ENCODE measurements at places on chromosomes 2 and 18.

- no peak for DNase-seq
These were observed 66.0 kb upstream of the ASAP2 start for GRCh38 chr2:9140645-9141044.

DNA sequence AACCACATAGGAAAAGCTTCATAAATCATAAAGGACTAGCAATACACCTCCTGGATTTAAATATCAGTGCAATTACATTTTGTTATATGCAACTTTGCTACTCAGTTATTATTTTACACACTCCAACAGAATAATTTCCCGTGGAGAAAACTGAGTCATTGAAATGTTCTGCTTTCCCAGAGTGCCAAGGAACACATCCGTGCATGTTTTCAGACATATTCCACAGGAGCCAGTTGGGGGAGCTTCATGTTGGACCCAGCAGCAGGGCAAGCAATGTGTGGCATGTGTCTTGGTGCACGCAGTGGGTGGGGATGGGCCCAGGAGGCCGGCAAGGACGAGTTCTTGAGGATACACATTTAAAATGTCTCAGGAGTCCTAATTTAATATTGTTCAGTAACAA is 14.4 kb upstream of the SMIM21 start:
- DNase-seq: no peak

DNA sequence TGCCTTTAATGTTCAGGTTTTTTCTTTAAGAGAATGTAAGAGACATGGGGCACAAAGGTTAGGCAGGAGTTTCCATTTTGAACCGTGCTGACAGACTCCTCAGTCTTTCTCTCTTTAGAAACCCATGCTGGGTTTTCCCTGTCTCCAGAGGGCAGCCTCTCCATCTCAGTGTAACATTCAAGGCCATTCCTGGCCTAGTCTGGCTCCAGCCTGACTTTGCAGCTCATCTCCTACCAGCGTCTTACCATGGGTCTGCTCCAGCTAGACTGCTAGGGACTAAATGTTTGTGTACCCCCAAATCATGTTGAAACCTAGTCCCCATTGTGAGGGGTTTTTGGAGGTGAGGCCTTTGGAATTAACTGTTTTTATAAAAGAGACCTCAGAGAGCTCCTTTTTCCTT is 9.8 kb upstream of the CLIP4 start:
- no peak for DNase-seq

DNA sequence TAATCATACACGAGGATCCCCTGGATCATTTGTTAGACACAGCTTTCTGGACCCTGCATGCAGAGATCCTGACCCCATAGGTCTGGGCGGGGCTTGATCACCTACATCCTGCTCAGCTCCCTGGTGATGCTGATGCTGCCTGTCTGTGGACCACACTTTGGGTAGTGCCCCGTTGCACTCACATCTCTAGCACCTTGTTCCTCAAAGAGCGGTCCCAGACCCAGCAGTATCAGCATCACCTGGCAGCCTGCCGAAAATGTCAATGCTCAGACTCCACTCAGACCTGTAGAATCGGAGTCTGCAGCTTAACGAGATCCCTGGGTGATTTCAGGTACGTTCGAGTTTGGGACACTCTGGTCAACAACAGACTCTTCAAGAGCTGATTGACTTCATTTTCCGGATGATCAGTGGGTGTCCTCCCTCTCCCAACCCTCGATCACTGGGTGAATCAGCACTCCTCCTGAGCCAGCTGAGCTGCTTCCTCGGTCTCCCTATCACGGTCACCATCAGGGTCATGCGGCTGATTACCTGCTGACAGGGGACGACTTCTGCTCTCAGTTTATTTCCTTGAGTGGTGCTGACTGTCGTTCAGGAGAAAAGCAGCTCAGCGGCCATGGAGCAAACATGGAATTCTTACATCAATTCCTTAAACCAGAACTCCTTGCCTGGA is 150.6 kb upstream of the RAB12 start:
- no peak for DNase-seq

GRCh38 chr2:135935914-135936313 is 49.5 kb downstream of the DARS1 start:
- DNase-seq: no peak

DNA sequence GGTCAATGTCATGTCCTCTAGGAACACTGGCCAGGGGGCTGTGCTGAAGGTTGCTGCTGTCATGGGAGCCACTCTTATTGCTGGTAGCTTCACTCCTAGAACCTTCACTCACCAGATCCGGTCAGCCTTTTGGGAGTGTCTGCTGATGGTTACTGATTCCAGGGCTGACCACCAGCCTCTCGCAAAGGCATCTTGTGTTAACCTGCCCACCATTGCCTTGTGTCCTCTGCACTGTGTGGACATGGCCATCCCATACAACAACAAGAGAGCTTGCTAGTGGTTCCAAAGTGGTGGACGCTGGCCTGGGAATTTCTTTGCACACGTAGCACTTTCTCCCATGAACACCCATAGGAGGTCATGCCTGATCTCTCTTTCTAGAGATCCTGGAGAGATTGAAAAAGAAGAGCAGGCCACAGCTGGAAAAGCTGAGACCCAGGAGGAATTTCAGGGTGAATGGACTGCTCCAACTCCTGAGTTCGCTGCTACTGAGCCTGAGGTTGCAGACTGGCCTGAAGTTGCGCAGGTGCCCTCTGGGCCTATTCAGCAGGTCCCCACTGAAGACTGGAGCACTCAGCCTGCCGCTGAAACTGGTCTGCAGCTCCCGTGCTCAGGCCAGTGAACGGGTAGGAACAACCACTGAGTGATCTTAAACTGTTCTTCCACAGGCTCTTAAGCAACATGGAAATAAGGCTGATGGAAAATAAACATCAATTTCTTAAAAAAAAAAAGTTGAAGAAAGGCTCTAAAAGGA is 18.7 kb upstream of the C2orf80 start:
- no peak for DNase-seq

DNA sequence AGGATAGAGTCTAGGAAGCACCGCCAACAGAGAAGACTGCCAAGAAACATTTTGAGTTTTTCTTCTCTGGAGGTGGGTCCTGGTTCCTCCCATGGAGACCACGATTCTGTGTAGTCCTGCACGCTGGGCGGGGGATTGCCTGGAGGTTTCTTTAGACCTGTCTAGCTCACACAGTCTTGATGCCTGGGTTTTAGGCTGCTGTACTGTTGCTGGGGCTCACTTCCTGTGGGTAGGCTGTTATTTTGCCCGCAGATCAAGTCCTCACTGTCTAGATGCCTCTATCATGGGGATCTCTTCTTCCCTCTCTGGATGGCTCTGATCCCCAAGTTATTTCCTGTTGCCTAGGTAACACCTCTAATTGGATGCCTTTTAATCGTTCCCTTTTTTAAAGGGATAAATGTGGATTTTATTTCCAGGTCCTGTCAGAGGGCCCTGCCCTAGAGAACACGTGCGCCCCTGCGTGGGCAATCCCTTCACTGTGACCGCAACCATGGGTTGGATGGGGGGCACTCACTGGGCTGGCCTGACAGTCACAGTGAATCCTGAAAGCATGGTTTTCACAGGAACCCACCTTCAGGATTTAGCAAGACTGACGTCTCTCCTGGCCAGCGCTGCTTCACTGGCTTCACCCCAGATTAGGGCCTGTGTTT is 115.7 kb downstream of the MSH2 start:
- no peak for DNase-seq

- DNase-seq: no peak
These were observed 12.3 kb upstream of the TFCP2L1 start for GRCh38 chr2:121297217-121297830.

DNA sequence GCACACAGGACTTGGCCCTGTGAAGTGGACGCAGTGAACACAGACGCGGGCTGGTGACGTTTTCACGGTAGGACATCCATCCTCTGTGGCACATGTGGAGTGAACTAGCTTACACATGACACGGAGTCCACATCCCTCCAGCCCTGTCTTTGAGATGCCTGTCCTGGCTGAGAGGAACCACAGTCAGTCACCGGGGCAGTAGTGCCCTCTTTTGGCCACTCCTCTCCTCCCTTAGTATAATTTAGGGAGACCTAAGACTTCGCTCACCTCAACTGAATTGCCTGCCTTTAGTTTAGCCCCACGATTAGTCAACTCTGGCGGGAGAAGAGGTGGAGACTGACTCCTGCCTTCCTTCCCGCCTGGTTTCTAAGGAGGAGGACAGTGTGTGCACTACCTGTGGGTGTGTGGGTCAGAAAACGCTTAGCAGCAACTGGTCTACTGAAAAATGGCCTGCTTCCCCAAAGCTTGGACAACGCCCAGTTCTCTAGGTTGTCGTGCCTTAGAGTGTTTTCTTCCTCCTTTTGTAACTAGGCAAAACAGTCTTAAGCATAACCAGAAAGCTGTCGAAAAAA is 70.6 kb downstream of the MBP start:
- DNase-seq: no peak

- DNase-seq: no peak
These were observed 136.4 kb downstream of the SCG2 start for GRCh38 chr2:223465793-223466192.

DNA sequence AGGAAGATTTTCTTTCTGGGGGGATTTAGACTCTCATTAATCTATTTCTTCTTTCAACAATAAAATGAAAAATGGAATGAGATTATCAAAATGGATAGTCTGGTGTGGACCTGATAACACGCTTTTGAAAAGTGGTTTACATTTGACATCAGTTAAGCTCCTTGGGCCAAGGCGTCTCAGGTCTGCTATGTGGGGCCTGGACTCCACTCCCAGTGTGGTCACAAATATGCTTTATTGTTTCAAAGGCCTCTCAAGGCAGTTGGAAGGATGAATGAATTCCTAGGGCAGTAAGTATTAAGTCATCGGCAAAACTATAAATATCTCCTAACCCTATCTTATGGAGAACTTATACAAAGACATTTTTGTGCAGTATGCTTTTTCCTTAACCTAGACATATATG is 74.5 kb downstream of the ETAA1 start:
- DNase-seq: no peak

DNA sequence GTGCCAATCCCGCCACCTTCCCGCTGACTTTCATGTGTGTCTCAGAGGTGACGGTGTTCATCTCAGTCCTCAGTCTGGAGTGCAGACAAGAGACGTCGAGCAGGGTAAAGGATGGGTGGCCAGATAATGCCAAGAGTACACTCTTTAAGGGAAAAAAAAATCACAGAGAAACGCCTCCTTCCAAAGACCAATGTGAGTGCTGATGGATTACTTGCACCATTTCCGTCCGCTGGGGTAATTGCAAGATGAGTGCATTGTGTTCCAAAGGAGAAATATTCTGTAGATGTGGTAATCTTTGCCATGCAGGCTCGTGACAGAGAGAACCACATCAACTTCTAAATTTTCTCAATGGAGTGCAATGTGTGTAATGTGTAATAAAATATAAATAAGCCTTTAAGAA is 81.0 kb downstream of the KLHL29 start:
- no peak for DNase-seq

GRCh38 chr2:70907130-70908057 is 28.3 kb upstream of the ATP6V1B1 start:
- no peak for DNase-seq

DNA sequence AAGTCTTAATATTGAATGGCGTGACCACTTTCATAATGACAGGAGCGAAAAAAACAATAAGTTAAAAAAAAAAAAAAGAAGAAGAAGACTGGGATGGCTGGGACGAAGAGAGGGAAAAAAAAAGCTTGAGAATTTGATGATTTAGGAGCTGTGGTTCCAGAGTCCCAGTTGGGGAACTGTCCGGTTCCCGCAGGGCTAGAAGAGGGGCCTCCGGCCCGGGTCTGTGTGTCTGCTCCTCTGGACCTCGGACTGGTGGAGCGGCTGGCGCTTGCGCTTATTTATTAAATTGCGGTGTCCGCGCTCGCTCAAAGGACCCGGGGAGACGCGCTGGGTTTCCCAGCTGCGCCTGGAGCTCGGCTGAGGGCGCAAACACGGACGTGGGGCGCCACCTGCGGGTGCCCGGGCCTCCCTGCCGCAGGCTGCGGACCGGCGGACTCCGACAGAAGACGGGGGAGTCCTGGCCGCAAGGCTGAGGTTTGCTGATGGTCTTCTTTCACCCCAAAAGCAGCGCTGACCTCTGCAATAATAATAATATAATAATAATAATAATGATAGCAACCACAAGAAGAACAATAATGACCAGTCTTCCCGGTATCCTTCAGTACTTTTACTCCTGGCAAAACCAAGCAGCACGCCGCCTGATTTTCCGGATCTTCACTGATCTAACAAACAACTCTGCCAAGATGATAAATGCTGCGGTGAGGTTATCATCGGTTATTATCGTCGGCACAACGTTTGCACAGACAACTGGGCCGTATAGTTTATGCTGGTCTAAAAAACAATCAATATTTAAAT is at the start of gene CBLN2:
Gene CBLN2, minus strand, starts transcription at position 251 of the 795 bp plus-strand sequence. CDS start 2,182 bp downstream, outside the sequence.
- no peak for DNase-seq

GRCh38 chr2:69375494-69376353 is 11.3 kb downstream of the GFPT1 start:
- DNase-seq: no peak

DNA sequence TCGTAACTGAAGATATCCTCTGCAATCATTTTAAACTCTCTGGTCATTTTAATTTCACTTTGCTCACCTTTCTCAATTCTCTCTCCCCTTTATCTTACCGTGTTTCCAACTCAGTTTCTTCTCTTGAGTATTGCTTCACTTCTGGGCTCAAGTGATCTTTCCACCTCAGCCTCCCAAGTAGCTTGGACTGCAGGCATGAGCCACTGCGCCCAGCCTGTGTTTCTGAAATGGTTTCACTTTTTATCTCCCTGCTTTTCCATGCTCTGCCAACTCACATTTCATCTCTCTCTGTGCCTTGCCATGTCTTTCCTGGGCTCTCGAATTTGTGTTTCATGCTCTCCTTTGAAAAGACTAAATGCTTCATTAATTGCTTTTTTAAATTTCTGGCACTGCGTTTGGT is 30.5 kb upstream of the TMEM131 start:
- no peak for DNase-seq

DNA sequence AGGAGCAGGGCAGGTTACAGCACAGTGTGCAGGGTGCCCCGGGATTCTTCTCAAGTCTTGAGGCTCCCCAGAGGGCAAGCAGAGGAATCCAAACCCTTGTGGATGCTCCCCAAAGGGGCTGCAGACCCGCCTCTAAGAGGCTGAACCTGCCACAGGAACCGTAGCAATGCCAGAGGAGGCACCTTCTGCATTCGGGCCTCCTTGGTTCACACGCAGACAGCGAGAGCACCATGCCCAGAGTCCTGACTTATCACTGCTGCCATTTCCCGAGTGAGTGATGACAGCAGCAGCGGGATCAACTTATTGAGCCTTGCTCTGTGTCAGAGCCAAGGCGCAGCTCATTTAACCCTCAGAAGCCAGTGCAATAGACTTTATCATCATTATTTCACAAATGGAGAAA is 203.5 kb downstream of the CTIF start:
- no peak for DNase-seq

- no peak for DNase-seq
These were observed 84.3 kb downstream of the TFCP2L1 start for GRCh38 chr2:121200419-121201315.

GRCh38 chr2:127324635-127325034 is 30.7 kb upstream of the ERCC3 start:
- no peak for DNase-seq

GRCh38 chr2:156333951-156334495 is 1.5 kb upstream of the NR4A2 start:
- DNase-seq: peak; percentile 31

Data from effector CD4-positive, alpha-beta T cell (primary cell).